Activated CD8-positive, alpha-beta T cell treated with anti-CD3 and anti-CD28 coated beads for 36 hours (primary cell): ENCODE measurements at places on chromosomes 7 and 10. TPM values are rescaled to one million over a fixed set of nuclear protein-coding genes. Genes with fewer than 3 reads are reported as not detected.

The SLC35B4 gene
- 11.7 TPM for total RNA-seq

The FEZF1 gene
- total RNA-seq = not detected

The ADRA2A gene
- 0.07 TPM for total RNA-seq

The MKI67 gene
- total RNA-seq = 205 TPM

The ADRB1 gene
- total RNA-seq = 0.27 TPM

The IGF2BP3 gene
- 1.1 TPM for total RNA-seq

The CCDC172 gene
- total RNA-seq = not detected

The CTNNA3 gene
- total RNA-seq = not detected

The PNLIP gene
- total RNA-seq = not detected

The SNCG gene
- not detected for total RNA-seq

The SEMA3A gene
- 1.7 TPM for total RNA-seq

The ADAMTS14 gene
- 0.16 TPM for total RNA-seq

DNA sequence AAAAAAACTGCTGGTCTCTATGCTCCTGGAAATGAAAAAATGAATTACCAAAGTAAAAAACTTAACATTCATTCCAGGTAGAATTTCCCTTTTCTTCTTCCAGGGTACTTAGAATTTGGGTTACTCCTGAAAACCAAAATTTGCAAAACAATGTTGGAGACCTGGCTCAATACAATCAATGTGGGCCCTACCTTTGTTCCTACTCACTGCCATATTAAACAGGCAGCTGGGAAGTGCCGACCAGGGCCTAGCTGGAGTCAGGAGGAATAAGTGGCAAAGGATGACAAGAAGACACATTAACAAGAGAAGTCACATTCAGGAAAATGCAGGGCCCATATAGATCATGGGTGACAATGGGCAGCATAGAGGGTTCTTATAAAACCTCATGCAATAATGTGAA, 6.4 kb upstream of the AGK start:
- DNase-seq = no peak

GRCh38 chr10:61325223-61325960, 127.8 kb downstream of the TMEM26 start:
- DNase-seq = no peak

DNA sequence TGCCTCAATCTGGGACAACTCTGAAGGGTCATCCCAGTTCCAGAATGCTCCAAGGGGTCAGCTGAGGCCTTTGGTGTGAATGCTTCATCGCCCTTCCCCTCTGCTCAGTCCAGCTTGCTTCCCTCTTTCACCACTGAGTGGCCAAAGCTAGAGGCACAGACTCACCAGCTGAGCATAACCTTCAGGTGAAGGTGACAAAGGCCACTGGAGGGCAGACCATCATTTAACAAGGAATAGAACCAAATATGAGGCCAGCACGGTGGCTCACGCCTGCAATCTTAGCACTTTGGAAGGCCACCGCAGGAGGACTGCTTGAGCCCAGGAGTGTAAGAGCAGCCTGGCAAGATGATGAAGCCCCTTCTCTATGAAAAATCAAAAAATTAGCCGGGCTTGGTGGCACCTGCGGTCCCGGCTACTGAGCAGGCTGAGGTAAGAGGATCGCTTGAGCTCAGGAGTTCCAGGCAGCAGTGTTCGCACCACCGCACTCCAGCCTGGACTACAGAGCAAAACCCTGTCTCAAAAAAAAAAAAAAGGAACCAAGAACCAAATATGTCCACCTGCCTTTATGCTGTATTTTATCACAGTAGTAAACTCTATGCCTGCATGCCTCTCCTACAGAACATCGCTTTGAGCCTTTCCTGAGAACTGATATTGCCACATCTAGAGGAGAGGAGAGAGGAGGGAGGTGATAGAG, 13.4 kb downstream of the PRKAG2 start:
- DNase-seq = no peak

DNA sequence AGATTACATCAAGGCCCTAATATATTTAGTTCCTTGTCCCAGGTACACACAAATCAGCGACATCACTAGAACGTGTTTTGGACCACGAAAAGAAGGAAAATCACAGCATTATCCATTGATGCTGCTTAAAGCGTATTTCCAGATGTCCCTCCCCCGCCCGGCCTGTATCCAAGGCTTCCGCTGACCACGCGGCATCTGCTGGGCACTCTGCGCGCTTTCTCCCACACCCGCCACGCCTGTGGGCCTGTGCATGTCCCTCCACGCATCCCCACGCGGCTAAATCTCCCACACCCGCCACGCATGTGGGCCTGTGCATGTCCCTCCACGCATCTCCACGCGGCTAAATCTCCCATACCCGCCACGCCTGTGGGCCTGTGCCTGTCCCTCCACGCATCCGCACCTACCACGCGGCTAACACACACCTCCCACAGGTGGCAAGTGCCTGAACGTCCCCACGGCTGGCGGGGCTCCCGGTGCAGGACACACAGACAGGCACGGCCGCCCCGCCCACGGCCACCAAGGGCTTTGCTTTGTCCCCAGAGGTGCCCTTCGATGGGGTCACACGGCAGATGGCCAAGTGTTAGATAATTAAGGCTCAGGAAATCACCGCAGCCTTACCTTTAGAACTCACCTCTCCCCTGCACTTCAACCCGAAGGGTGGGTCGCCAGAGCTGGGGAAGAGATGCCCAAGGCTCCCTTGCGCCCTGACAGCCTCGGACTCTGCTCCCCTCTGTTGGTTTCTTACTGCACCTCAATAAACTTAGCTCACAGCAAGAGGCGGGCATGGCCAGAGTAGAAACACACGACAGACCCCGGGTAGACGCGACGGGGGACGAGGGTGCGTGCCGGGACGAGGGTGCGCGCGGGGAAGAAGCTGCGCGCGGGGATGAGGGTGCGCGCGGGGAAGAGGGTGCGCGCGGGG, 49.5 kb downstream of the DIP2C start:
- no peak for DNase-seq

DNA sequence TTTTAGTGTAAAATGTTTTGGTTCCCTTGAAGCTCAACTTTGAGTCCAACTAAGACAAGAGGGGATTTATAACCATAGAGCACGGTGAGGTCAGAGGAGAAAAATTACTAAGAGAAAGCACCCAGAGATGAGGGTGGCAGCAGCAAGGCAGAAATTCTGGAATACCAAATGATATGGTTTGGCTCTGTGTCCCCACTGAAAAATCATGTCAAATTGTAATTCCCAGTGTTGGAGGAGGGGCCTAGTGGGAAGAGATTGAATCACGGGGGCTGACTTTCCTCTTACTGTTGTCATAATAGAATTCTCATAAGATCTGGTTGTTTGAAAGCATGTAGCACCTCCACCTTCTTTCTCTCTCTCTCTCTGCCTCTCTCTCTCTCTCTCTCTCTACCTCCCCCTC, 19.4 kb upstream of the AKR1C1 start:
- DNase-seq = no peak

- DNase-seq = no peak
These were observed 128.3 kb upstream of the MKI67 start for GRCh38 chr10:128254476-128254875.

DNA sequence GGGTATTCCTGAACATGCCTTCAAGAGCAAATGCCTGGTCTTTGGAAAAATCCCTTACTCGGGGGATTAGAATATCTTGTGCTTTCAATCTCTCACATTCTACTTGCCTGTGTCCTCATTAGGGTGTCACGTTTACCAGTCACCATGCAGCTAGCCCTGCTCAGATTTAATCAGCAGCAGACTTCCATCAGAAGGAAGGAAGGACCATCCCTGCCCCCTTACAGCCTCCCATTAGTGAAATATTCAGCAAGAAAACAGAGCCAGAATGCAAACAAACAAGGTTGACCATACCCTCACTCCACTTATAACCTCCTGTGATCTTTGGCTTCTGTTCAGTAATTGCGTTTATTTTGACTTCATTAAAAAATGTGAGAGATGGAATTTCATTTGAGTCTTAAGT, 208.6 kb downstream of the CXCL12 start:
- no peak for DNase-seq

GRCh38 chr7:50771120-50772002, 11.3 kb downstream of the GRB10 start:
- no peak for DNase-seq

GRCh38 chr10:95835149-95835860, 72.5 kb upstream of the CC2D2B start:
- no peak for DNase-seq

DNA sequence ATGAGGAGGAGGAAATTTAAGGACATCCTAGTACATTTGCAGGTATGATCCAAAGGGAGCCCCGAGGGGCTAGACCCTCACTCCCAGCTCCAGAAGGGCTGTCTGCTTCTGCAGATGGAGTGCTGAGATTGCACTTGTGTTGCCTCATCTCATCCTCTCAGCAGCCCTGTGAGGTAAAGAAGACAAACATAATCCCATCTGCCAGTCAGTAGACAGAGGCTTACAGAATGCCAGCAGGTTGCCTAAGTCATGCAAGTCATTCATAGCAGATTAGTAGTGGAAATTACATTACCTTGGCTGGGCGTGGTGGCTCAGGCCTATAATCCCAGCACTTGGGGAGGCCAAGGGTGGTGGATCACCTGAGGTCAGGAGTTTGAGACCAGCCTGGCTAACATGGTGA, 45.4 kb downstream of the BLVRA start:
- DNase-seq = no peak

GRCh38 chr7:155295511-155295910, 2.2 kb upstream of the INSIG1 start:
- DNase-seq = no peak

DNA sequence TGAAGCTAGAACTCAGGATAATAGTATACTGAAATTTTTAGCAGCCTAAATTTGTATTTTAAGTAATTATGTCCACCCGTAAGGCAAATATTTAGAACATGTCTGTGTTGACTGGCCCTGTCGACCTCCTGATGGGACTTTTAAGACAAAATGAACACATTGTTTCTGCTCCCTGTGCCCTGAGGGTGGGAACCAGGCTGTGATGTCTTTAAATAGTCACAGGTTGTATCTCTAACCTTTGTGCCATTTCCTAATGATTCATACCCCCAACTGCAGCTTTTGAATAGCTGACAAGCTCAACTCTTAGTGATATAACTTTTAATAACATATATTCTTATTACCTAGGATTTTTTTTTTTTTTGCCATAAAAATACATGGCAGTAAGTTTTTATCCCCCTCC, 494.9 kb upstream of the AKR1E2 start:
- DNase-seq = no peak

DNA sequence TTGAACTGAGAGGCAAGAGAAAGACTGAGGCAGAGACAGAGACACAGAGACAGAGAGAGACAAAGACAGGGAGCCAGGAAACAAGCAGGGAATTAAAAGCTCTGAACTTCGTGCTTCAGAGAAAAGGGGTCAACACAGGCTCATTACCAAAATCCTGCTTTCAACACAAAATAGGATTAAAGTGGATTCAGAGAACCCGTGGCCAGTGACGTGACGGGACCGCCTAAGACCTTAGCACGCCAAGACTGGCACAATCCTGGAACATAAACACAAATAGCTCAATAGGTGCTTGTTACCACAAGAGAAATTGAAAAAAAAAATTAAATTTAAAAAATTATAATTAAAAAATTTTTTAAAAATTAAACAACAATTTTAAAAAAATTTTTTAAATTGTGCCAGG, 21.5 kb downstream of the ASB13 start:
- no peak for DNase-seq

DNA sequence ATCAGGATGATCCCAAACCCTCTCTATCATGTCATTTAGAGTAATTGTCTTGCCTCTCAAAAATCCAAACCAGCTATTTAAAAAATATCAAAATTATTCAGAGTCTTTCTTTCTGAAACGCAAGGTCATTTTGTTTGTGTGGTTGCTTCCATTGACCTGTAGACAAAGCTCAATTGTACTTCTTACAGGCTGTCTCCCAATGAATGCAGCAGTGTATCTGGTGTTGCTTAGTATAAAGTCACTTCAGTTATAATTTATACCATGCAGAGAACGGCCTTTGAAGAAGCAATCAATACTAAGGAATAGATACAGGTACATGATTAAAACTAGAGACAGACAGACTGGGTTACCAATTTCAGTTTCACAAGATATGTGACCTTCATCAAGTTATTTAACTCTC, 80.9 kb downstream of the DOCK4 start:
- DNase-seq = no peak

DNA sequence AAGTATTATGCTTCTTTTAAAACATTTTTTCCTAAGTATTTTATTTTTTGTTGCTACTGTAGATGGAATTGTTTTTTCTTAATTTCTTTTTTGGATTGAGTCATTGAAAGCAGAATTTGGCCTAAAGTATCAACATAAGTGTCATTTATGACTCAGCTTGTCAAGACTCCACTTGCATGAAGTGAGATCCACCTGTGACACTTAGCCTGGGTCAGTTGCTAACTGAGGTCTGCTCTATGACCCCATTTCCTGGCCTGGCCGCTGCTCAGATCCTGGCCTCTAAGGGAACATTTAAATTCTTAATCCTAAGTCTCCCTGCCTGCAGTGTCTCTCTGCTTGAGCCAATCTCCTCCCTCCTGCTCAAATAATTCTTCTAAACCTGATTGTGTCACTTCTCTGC, 35.5 kb downstream of the TMEM270 start:
- DNase-seq = no peak

DNA sequence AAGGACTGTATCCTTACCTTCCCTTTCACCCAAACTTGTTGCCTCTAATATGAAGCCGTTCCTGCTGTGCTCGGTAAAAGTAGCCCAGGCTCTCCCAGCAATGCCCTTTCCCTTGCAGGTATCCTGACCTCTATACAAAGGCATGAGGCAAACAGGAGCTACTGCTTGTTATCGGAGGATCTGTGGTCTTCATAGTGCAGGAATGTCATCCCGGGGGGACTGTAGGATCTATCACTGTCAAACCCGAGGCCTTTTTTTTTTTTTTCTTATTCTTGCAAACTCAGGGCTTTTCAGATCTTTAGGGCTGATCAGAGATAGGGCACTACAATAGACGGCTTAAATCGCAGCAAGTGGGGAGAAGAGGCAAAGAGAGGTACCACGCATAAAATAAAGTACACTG, 1206.6 kb downstream of the TYW1 start:
- DNase-seq = no peak

- no peak for DNase-seq
These were observed 99.0 kb downstream of the CAMK1D start for GRCh38 chr10:12448340-12448728.

DNA sequence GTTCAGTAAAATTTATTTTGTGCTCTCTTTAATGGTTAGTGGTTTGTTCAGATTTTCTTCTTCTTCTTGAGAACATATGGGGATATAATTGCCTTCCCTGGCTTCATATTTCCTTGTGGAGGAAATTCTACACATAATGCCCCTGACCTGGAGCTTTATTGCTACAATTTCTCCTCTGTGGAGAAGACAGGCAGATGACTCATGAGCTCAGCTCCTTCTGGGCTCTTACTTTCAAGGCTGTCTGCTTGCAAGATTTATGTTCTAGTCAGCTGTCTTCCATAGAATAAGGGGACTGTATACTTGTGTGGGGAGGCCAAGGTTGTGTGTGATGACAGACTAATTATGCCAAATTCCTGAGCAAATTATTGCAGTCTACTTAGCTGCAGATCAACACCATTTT, 1.6 kb downstream of the LRRD1 start:
- no peak for DNase-seq

- no peak for DNase-seq
These were observed 491.3 kb downstream of the GLRX3 start for GRCh38 chr10:130627346-130628045.

GRCh38 chr7:117951285-117951684, 78.0 kb upstream of the CTTNBP2 start:
- no peak for DNase-seq
